Head of caudate nucleus (tissue), 42 donors: ENCODE measurements at places on chromosomes 3 and 15.

- no peak for DNase-seq
Observed at GRCh38 chr3:60651799-60652198, 599.5 kb downstream of the FHIT start.

- DNase-seq, result no peak
Observed at GRCh38 chr3:42873221-42873982, 2.3 kb downstream of the CYP8B1 start.

DNA sequence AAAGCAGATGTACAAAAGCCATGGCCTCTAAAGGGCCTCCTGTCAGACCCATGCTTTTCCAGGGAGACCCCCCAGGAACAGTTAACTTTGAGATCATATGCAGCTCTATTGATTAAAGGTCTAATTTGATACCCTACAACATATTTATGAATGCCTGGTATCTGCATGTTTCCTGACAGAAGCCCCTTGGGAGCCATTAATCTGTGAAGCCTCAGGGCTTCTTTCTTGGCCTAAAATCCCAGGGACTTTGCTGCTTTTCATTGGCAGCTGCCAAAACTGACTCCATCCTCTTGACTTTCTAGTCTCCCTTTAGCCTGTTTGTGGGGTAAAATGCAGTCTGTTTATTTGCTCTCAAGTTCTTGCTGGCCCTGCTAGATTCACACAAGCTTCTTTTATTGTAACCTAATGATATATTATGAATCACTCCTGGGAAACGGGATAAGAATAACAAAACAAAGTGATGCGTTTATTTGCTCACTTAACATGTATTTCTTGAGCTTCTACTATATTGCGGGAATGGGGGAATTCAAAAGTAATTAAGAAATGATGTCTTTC lies 257.0 kb downstream of the LSAMP start:
- no peak for DNase-seq

- no peak for DNase-seq
Observed at GRCh38 chr3:183991403-183991802, 26.3 kb downstream of the ABCC5 start.

GRCh38 chr3:127822041-127822681 lies at the start of gene MGLL:
TSS of gene MGLL (minus strand) at chr3:127822515. CDS start at chr3:127822318, 197 bp downstream.
- DNase-seq, result peak; percentile 45

DNA sequence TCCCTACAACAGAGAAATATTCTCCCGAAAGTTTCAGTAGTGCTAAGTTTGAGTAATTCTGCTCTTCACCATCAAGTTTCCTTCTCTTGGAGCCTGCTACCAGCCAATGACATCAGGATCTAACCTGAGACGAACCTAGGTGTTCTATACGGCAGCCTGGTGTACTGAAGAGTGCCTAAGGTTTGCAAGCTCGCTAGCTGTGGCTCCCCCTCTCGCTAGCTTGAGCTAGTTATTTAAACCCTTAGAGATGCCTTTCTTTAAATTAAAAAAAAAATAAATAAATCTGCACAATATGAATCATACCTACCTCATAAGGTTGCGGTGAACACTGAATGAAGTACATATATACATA lies 1.4 kb upstream of the COL8A1 start:
- DNase-seq, result no peak

DNA sequence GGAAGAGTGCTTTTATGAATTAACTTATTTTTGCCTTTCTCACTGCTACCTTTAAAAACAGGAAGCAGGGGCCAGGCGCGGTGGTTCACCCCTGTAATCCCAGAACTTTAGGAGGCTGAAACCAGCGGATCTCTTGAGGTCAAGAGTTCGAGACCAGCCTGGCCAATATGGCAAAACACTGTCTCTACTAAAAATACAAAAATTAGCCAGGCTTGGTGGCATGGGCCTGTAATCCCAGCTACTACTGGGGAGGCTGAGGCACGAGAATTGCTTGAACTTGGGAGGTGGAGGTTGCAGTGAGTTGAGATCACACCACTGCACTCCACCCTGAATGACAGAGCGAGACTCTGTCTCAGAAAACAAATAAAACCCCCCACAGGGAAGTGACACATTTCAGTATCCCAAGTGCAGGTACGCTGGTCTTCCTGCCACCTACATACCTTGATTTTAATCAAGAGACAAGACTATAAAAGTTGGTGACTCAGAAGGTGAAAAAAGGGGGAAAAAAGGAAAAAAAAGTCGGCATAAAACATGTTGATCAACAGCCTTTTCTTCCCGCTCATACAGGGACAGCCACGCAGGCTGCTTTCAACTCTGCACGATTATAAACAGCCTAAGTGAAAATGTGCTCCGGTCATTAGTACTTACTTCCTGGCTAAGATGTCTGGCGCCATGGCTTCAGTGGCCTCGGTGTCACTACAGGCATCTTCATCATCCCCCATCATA lies 18.8 kb downstream of the PPP1R2 start:
- no peak for DNase-seq

DNA sequence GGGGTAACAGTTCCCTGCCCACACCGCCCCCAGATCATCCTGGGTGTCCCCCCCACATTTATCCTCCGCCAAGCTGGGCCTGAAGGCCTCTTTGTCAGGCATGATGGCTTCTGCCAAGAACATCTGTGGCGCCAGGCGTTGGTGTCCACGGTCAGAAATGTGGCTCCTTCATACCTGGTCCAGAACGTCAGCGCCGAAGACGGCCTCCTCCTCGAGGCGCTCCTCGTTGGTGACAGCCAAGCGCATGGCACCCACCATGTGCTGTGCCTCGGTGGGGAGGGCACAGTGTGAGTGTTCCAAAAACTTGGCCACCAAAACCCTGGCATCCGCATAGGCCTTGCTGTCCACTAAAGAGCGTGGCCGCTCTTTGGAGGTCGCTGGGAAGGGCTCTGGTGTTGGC lies 146.5 kb downstream of the NSMCE3 start:
- no peak for DNase-seq

- no peak for DNase-seq
Observed at GRCh38 chr3:123847209-123847608, 36.9 kb downstream of the MYLK start.

GRCh38 chr3:52429031-52429430 lies 15.9 kb downstream of the SEMA3G start:
- peak; percentile 5 for DNase-seq

DNA sequence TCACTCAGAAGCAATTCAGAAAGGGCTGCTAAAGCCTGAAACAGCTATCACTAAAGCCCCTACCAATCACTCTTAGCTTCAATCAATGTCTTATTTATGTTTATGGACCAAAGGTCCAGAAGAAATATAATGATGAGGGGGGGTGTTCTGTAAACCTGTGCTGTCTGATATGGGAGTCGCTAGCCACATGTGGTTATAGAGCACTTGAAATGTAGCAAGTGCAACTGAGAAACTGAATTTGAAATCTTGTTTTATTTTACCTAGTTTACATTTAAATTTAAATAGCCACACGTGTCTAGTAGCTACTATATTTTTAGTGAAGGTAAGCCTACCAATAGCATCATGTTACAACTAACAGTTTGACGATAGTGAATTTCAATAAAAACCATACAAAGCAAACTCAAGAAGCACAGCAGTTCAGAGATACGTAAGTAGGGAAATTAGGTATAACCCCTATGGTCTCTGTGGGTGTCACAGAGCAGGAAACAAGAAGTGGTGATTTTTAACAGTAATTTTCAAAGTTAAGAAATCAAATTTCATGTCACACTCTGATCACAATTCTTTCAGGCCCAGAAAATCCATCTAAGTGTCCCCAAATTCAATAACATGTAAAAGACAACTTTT lies 3.6 kb downstream of the POU1F1 start:
- no peak for DNase-seq

DNA sequence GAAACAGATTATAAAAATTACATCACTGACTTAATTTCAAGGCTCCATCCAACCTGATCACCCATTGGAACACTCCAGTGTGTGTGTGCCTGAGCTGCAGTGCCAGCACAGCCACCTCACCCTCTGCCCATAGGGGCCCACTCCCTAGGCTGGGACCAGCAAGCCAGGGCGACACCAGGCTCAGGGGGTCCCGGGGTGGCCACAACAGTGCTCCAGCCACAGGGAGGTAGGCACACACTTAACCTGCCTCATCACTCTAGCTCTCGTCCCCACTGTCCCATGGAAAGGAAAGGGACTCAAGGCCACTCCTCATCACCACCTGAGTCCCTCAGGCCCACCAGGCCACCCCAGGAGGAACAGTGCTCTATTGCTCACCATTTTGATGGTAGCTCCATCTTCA lies 24.9 kb downstream of the ZXDC start:
- no peak for DNase-seq

DNA sequence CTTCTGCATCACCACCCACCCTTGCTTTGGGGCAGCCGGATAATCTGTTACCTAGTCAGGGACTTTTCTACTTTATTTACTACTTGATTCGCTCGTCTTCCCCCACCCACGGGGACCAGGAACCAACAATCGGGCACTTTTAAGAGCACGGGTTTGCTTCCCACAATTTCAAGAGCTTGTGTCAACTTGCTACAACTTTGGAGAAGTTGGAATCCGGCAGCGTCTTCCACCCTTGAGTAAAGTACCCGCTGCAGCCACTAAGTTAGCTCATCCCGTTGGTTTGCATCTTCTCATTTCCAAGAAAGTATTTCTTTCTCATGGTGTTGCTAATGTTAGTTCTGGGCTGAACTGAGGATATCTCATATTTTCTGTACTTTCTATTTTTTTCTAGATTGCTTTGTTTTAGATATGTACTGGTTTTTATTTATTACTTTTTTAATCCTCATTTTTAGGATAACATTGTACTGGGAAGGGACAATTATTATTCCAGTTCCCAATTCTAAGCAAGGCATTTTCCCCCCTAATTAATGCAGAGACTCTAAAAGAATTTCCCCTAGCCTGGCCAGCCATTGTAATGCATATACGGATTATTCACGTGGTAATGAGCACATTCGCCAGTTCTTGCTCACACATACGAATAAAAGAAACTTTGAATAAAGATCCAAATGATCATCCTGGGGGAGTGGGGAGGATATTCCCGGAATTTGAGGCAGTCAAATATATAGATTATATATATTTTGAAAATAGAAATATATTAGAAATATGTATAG lies 4.0 kb downstream of the SOX2 start:
- DNase-seq, result no peak

GRCh38 chr3:16406579-16406978 lies 106.9 kb downstream of the RFTN1 start:
- no peak for DNase-seq

DNA sequence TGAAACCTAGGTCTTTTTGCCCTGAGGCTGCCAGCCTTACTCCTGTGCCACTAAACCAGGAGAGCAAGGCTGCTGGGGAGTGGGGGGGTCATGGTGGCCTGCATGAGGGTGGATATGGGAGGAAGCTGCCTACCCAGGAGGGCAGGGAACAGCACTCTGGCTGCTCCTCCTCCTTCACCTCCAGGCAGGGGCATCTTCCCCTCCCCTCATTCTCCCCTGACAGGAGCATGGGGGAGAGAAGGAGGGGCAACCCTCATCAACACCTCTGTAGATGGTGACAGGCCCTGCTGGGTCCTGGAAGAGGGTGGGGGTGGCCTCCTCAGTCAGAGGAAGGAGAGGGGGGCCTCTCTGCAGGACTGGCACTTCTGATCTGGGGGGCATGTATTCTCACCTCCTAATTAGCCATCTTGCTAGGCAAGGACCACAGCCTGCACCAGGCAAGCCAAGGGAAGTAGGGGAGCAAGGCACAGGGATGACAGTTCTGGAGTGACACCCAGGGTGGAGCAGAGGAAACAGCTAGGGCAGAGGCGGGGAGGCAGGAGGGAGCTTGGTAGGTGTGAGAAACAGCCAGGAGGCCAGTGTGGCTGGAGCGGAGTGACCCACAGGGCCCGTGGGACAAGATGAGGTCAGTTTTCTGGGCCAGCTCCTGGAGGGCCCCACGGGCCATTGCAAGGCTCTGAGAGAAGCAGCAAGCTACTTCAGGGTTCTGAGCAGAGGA lies 4.9 kb downstream of the CCDC33 start:
- DNase-seq, result no peak

DNA sequence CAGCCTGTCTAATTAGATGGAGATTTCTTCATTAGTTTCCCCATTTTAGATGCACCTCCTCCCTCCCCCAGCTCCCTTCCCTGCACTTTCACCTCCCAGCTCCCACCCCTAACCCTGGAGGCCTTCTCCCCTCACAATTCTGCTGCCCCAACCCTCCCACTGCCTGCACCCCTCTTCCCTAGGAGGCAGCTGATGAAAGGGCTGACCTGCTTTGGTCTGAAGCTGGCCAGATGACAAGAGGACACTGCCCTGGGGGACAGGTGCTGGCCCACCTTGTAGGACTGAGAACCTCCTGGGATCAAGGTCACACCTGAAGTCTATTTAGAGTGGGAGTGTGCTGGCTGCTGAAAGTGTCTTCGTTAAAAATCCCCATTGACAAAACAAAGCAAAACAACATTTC lies 259.4 kb downstream of the TLE3 start:
- no peak for DNase-seq

- no peak for DNase-seq
Observed at GRCh38 chr15:76286271-76286879, 24.9 kb downstream of the ETFA start.

DNA sequence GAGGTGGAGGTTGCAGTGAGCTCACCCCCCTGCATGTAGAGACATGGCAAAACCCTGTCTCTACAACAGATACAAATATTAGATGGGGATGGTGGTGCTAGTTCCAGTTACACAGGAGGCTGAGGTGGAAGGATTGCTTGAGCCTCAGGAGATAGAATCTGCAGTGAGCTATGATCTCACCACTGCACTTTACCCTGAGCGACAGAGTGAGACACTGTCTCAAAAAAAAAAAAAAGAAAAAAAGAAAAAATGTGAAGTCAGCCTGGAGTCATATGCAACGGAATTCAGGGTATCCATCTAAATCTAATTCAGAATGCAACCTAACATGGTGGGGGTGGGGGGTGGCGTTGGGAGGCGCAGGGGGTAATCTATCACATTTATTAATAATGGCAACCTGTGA lies 37.1 kb upstream of the NR2F2 start:
- no peak for DNase-seq

DNA sequence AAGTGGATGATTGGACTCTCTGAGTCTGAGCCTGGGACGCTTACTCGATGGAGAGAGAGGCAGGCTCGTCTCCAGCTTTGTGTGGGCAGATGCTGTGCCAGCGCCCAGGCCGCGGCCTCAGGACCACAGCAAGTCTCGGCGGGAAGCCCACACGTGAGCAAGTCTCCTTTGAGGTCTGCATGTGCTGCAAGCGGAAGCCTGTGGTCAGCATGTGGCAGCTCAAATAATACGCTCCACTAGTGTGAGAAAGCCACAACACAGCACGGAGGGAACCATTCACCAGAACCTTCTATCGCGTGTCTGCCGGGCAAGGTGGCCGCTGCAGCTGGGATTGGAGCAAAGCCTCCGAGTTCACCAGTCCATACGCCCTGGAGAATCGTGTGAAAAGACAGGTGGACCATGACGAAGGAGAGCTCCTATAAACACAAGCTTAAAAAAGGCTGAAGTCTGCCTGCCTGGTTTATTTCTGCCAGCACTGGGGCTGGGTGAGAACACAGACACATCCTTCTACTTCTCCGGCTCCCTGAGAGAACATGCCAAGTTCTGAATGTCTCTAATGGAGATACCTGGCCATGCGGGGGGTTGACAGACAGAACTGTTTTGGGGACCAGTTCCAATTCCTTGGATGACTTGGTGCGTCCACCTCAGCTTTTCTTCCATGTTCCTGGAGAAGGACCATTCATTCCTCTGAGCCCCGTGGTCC lies 82.0 kb upstream of the LRIG1 start:
- no peak for DNase-seq
